Iris pigment epithelial cell (primary cell): ENCODE measurements at places on chromosomes 5 and 9.

GRCh38 chr9:114302727-114303126 lies 20.2 kb upstream of the ORM1 start:
- no peak for DNase-seq

- peak; percentile 52 for DNase-seq
These were observed 334.4 kb upstream of the ACTBL2 start for GRCh38 chr5:57817001-57817453.

DNA sequence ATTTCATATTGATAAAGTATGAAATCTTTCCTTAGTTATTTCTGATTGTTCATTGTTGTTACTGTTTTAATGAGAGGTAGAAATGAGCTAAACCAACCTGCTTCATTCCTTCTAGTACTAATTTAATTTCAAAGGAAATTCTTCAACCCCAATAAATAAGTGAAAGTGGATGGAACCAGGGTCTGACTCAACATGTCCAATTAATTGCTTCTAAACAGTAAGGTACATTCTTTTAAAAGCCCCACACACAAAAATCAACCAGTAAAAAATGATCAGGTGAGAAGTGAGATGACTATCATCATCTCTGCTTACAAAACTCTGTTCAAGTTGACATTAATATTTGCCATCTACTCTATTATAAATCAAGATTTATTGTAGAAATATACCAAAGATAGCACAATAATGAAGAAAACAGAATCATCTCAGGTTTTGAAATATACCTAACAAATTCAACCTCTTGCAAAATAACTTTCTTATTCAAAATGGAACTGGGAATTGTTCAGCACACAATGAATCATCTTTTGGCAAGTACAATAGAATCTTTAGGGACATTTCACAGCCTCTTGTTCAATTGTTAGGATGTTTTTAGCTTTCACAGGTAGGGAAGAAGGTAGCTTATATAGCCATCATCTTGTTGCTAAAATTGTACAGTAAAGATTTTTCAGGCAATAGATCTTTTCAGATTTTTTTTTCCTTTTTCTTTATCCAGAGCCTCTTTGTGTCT lies 114.5 kb downstream of the RPS23 start:
- peak; percentile 73 for DNase-seq

DNA sequence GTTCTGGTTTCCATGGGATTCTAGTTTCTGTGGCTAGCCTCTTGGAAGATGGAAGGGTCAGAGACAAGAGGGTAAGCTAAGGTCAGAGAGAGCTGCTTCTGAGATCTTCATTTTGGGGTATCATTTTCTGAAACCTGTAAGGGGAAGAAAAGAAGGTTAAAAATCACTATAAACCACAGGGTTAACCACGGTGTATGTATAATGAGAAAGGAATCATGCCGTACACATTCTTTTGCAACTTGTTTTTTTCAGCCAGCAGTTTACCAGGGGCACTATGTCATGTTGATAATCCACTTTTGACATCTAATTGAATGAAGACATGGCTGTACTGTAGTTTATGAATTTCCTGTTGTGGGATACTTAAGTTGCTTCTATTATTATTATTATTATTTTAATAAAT lies 164.4 kb downstream of the FOCAD start:
- DNase-seq, result peak; percentile 82

DNA sequence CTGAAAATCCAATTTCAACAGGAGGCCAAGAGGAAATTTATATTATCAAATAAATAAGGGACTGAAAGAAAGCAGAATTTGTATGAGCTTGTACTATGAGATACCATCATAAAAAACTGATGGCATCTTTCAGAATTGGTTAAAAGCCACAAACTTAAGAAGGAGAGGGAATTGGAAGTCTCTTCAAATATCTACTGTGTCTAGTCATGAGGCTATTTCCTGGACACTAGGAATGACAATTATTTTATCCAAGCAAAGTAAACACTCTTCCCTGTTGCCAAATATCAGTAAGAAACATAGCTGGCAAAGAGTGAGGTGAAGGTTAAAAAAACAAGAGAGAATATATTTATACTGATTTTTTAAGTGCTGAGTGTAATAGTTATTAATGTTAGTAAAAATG lies 101.5 kb upstream of the ARRDC3 start:
- DNase-seq, result peak; percentile 3

- peak; percentile 74 for DNase-seq
These were observed 592.2 kb downstream of the ANXA1 start for GRCh38 chr9:73743826-73744225.

DNA sequence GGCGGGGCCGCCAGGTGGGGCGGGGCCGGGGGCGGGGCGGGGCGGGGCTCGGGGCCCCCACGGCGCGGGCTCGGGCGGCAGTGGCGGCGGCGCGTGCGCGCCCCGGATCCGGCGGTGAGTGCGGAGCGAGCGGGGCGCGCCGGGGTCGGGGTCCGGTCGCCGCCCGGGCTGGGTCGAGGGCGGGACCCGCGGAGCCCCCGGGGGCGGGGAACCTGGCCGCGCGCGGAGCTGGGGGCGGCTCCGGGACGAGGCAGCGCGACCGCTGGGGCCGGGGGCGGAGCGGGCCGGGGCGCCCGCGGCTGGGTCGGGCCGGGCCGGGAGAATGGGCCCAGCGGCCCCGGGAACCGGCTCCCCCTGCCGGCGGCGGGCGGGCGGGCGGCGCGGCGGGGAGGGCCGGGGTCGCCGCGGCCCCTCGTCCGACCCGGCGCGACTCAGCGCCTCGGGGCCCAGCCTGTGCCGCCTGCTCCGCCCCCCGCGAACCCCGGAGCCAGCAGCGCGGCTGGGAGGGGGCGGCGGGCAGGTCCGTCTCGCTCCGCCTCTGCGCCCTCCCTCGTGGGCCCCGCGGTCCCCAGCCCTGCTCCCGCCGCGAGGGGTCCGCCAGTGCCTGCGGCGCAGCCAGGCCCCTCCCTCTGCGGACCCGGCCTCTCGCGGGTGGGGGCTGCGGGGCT lies 3.1 kb downstream of the EGFL7 start:
- DNase-seq, result no peak
